ENCODE measurements at places on chromosomes 2 and 18.

DNA sequence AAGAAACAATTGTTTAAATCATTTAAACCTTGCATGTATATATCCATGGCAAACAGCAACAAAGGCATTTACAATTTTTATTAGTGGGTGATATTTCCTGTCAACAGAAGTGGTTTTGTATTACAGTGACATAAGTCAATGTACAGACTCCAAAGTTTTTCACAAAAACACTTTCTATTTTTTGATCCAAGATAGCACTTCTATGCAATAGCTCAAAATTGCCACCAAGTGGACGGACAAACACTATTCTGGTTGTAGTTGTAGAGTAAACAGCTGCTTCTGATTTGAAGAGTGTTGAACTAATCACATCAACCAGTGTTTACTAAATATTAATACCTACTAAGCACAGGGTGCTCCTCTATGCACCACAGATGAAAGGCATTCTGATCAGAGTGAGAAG is 421.4 kb downstream of the NCKAP5 start:
- DNase-seq, result no peak

GRCh38 chr2:229344955-229345354 is 73.9 kb upstream of the PID1 start:
- no peak for DNase-seq

DNA sequence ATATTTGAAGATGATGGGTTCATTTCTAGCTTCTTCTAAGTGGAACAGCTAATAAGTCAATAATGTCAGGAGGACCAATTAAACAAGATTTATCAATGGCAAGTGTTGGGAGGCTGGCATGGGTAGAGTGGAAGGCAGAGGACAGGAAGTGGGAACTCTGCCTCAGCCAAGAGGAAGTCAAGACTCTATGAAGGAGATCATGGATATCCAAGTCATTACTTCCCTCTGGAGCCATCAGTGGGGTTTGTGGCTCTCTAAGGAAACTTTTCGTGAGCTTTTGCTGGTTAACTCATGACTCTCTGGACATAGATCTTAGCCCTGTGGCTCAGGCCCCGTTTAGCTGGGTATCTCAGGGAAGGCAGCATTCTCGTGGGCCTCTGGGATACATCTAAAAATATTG is 410.4 kb upstream of the ID2 start:
- DNase-seq, result no peak

DNA sequence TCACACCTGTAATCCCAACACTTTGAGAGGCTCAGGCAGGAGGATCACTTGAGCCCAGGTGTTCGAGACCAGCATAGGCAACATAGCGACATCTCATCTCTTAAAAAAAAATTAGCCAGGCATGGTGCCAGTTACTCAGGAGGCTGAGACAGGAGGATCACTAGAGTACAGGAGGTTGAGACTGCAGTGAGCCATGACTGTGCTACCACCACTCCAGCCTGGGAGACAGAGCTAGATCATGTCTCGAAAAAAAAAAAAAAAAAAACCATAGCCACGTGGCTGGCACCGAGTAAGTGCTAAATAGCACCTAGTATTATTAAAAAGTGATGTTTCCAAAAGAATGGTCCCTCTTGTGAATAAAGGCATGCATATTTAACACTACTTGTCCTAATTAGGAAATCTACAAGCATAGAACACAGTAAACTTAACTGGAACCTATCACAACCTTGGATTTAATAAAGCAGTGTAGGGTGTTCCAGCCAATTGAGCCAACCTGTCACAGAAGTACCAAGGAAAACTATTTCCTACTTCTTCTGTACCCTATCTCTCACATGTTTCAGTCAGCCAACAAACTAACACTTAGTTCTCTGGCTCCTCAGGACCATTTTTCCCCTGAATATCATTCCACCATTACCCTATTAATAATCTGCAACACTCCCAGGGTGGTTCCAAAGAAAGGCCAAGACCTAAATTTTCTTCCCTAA is 8.8 kb downstream of the RAB1A start:
- DNase-seq, result no peak

GRCh38 chr2:129334696-129335410 is 644.6 kb upstream of the RAB6C start:
- no peak for DNase-seq

GRCh38 chr2:127631541-127631996 is 14.4 kb upstream of the GPR17 start:
- no peak for DNase-seq

GRCh38 chr2:180169474-180169873 is 162.4 kb upstream of the CWC22 start:
- DNase-seq, result no peak

GRCh38 chr2:173050684-173051083 is 25.0 kb upstream of the MAP3K20 start:
- DNase-seq, result no peak

GRCh38 chr18:6718267-6718666 is 11.2 kb upstream of the ARHGAP28 start:
- no peak for DNase-seq

GRCh38 chr2:45860136-45861121 is 209.0 kb downstream of the PRKCE start:
- no peak for DNase-seq

- no peak for DNase-seq
Measured at GRCh38 chr18:11872479-11873136, 21.4 kb downstream of the CHMP1B start.

DNA sequence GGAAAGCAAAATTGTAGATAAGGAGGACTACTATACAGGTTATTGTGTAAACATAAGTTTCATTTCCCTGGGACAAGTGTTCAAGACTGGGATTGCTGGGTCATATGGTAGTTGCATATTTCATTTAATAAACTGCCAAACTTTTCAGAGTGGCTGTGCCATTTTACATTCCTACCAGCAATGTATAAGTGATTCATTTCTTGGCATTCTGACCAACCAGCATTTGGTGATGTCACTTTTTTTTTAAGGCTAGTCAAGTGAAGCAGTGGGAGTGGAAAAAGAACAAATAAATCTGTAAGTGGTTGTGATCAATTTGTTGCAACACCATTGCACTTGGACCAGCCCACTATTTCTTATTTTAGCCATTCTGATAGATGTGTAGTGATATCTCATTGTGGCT is 5.2 kb upstream of the CHCHD5 start:
- DNase-seq, result no peak

DNA sequence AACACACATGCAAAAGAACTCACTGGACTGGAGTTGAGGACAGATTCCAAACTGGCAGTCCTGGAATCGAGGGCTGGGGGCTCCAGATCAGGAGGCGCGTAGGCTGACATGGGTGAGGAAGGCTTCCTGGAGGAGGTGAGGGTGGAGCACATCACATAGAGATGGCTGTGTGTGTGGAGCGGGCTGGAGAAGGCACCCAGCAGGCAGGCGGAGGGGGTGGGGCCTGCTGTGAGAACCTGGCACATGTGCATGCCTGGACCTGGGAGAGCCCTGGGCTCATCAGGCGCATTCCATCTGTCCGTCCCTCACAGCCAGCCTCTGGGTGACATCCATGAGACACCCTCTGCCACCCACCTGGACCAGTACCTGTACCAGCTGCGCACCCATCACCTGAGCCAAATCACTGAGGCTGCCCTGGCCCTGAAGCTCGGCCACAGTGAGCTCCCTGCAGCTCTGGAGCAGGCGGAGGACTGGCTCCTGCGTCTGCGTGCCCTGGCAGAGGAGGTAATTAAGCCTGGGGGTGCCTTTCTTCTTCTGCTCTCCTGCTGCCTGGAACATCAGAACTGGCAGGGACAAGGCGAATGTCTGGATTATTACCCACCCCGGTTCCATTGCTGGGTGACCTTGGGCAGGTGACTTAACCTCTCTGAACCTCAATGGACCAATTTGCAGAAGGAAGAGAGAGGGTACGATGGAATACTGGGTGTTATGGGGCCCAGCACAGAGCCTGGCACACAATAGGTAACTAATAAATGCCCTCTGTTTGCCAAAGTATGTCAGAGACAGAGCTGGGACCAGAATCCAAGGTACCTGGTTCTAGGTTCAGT is 108.3 kb downstream of the DYSF start:
- no peak for DNase-seq

DNA sequence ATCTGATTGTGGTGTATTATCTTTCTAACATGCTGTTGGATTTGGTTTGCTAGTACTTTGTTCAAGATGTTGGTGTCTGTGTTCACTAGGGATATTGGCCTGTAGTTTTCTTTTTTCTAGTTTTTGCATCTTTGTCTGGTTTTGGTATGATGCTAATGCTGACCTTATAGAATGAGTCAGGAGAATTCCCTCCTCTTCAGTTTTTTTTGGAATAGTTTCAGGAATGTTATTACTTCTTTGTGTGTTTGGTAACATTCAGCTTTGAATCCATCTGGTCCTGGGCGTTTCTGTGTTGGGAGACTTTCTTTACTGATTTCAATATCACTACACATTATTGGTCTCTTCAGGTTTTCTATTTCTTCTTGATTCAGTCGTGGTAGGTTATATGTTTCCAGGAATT is 124.2 kb upstream of the EPB41L5 start:
- DNase-seq, result no peak

GRCh38 chr2:55718165-55719008 is 24.7 kb upstream of the PNPT1 start:
- DNase-seq, result no peak

- no peak for DNase-seq
Measured at GRCh38 chr2:11904029-11904428, 157.6 kb downstream of the LPIN1 start.

DNA sequence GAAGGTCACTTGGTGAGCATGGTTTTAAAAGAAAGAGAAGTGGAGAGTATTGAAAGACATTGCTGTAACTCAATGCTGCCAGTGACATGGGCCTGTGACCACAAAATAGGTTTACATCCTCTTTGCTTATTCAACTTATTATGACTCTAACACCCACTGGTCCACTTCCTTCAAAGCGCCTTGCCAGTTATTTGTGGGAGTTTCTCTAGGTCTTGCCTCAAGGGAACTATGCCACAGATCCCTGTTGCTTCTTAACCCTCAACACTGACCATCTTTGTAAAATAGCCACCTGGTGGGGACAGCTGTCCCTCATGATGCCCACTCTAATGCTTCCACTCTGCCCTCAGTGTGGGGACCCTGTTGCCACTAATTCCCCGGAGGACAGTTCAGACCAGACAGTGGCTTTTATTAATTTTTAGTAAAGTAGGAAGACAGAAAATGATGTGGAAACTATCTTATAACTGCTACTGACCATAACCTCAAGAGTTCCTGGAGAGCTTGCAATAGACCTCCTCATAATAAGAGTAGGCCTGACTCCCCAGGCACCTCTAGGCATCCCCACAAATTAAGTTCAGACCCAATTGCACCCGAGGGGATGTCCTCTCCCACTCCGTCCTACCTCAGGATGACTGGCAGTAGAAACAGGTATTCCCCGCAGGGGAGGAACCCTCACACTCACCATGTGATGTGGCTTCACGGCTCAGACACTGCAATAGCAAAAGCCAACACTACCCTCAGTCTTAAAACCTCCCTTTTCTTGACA is 31.3 kb upstream of the SLC25A52 start:
- no peak for DNase-seq

- DNase-seq, result no peak
Measured at GRCh38 chr2:112777036-112777435, 7.3 kb downstream of the IL1A start.

DNA sequence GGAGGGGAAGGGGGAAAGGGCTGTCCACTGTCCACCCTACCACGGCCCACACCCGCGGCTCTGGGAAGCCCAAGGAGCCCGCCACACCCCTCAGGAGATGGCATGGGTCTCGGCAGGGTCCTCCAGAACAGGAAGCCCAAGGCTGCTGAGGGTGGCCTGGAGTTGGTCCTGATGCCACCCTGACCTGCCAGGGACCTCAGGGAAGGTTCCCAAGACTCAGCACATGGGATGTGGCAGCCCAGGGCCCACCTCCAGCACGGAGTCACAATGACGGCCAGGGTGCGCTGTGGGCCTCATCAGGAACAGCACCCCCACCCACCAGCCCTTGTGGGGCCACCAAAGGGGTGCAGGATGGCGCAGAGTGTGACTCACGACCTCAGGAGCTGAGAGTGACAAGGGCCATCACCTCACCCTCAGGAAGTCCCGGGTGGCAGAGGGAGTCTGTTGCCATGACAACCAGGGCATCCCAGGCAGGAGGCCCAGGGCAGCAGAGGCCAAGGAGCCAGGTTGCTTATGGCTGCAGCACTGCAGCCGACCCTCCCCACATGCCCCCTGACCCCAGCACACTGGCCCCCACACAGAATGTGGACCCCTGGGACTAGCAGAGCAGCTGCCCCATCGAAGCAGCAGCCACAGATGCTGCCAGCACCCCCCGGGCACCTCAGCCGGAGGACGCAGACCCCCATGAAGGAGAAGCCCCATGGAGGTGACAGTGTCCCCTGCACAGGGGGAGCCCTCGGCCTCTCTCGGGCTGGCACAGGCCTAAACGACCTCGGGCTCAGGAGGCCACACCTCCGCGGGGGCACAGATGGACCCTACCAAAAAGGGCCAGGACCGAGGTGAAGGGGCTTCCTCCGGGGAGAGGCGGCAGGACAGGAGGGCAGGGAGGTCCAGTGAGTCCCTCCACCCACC is 34.3 kb downstream of the KIF1A start:
- DNase-seq, result no peak
